ENCODE measurements at places on chromosomes 16 and 17.
A peak's percentile ranks its signal among the peaks of the same experiment; 100 is the strongest.

GRCh38 chr16:85800321-85800669 lies 800 bp downstream of the COX4I1 start:
- DNase-seq: no peak

GRCh38 chr17:77610972-77611521 lies 347.5 kb upstream of the TNRC6C start:
- no peak for DNase-seq

DNA sequence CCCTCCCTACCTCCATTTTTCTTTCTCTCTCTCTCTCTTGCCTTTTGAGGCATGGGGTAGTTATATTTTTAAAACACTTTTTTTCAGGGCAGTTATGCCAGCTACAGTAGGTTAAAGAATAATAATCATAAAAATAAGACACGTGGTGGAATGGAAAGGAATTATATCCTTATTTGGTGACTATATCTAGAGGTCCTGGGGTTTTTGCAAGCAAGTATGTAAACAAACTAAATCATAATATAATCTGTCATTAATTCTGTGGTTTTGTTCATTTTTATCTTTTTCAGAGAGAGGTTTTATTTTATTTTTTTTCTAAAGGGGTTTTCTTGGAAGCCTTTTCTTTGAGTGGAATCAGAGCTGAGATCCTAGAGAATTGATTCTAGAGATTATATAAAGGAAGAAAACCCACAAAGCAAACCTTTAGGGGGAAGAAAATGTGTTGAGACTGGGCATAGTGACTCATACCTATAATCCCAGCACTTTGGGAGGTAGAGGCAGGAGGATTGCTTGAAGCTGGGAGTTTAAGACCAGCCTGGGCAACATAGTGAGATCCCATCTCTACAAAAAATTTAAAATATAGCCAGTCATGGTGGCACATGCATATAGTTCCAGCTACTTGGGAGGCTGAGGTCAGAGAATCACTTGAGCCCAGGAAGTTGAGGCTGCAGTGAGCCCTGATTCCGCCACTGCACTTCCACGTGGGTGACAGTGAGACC lies 53.2 kb downstream of the NQO1 start:
- DNase-seq: no peak

GRCh38 chr17:46038937-46039336 lies 39.9 kb downstream of the STH start:
- no peak for DNase-seq

DNA sequence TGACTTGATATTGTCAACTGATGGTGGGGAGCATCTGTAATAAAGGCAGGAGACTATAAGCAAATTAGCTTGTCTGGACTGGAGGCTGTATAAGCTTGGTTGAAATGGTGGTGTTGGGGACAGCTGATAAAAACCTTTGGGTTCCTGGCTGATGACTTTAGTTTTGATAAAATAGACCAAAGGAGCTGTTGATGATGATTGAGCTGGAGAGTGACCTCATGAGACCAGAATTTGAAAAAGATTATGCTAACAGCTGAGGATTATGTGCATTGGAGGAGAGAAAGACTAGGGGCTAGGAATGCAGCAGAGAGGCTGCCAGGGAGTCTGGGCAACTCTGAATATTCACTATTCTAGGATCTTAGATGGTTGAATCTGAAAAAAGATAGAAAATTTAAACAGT lies 8.7 kb upstream of the CDC27 start:
- no peak for DNase-seq

DNA sequence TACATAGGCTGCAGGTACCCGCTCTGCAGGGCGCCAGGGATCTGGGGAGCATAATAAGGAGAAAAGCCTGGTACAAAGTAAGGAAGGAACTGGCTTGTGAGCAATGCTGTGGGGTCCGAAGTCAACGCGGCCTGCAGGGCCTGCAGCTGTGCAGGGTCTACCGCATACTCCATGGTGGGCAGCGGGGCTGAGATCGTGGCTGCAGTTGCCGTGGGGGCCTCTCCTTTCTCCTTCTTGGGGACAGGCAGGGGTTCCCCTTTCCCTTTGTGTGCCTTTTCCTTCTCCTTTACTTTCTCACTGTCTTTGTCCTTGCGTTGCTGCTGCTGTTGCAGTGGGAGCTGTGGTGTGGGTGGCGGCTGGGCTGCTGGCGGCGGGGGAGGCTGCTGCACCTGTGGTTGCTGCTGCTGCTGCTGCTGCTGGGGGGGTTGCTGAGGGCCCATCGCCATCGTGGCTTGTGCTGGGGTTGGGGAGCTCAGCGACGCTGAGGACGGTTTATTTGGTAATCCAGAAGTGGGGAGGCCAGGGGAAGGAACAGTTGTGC lies 259.6 kb downstream of the ZFHX3 start:
- DNase-seq: no peak

DNA sequence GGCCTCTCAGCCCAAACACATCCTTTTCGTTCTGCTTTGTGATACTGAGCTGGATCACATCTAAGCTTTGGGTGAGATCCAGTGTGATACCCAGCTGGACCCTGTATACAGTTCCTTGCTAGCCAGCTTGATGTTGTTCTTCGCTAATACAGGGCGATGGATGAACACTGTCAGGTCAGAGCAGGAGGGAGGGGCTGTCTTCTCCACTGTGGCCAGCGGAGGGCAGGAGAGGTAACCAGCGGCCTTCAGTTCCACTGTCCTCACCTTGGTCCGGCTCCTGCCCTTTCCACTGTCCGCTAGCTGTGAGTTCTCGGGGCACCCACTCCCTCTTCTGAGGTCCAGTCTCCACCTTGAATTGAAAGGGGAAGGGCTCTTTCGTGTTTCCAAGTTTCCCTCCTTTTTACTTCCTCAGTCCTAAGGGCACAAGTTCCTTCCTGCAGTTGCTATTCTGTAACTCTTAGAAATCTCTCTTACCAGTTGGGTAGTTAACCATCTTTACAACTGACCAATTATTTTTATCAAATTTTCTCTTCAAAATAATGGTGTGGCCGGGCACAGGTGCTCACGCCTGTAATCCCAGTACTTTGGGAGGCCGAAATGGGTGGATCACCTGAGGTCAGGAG lies 3.0 kb upstream of the ZNF213 start:
- DNase-seq: peak; percentile 7

DNA sequence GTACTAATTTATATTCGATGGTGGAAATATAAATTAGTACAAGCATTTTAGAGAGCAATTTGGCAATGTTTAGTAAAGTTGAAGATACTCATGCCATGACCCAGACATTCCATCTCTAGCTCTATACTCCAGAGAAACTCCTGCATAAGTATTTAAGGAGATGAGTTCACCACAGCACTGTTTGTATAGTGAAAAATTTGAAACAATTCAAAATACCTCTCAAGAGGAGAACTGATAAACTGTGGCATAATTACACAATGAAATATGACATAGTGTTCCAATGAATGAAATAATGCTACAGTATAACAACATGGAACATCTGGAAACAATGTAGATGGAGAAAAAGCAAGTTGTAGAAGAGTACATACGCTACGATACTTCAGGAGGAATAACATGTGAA lies 48.6 kb upstream of the IRX3 start:
- DNase-seq: no peak

DNA sequence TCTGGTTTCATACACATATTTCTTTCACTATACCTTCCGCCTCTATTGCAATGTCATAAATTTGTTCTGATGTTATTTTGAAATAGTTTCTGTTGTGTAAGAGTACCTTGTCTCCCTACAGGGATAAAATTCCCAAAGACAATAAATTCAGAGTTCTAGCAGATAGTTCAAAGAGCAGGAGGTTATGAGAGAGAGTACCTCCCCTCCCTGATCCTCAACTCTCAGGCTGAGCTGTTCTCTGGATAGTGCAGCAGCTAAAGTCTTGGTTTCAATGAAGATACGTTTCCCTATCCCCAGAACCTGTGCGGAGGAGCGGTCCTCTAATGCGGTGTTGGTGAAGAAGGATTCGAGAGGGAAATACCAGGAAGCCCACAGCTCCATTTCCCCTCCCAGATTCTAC lies 190.2 kb upstream of the CPHXL start:
- DNase-seq: no peak

GRCh38 chr17:50347894-50348291 lies 2.0 kb downstream of the XYLT2 start:
- no peak for DNase-seq

- DNase-seq: no peak
Measured at GRCh38 chr17:8776881-8777280, 18.5 kb upstream of the SPDYE4 start.

DNA sequence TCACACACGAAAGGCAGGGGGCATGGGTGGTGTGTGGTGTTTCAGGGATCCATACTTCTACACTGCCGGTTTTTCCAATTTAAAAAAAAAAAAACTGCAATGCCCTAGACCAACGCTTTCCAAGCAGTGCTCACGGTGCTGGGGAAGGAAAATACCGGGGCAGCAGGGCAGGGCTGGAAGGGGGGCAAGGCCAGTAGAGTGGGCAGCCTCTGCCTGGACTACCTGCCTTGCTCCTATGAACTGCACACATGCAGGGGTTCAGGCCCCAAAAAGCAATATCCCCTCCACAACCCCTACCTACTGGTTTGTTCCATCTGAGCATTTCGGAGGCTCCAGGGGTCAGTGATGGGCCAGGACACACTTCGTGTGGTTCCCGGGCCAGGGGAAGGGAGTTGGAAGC lies 29.4 kb downstream of the RPH3AL start:
- no peak for DNase-seq

GRCh38 chr16:81623365-81624102 lies 155.6 kb upstream of the PLCG2 start:
- DNase-seq: no peak

DNA sequence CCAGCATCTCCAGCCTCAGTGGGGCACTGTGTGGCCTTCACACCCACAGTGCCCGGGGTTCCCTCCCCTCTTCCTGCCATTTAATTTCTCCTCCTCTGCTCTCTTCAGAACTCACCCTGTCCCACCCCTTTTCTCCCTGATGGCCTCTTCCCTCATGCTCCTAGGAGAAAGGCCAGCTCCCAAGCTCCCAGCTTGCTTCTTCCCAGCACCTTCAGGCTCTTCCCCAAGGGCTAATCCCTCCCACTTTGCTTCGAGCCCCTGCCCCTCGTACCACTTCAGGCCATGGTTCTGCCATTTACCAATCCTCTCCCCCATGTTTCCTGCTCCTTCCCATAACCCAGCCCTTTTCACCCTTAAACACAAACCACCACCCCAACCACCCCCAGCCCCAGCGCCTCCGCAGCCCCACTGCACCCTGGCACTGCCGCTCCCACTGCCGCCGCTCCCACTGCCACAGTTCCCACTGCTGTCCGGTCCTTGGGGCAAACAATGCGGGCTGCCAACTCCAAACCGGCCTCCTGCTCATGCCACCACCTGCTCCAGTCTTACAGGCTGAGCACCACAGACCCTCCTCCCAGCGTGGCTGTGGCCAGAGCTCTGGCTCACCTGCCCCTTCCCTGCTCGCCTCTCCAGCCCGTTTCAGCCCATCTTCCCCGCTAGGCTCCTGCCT lies 28.6 kb downstream of the ADAM11 start:
- DNase-seq: no peak

Data from GM12892 (cell line).